ENCODE measurements at places on chromosomes 12 and 14. TPM values are rescaled to one million over a fixed set of nuclear protein-coding genes. Genes with fewer than 3 reads are reported as not detected.

The ARPC3 gene
- 348 TPM for total RNA-seq

GRCh38 chr14:52313903-52314594 lies at the start of gene PTGER2:
PTGER2 (plus strand) TSS chr14:52314312; CDS start chr14:52314549, 237 bp downstream.
- peak; percentile 94 for DNase-seq

DNA sequence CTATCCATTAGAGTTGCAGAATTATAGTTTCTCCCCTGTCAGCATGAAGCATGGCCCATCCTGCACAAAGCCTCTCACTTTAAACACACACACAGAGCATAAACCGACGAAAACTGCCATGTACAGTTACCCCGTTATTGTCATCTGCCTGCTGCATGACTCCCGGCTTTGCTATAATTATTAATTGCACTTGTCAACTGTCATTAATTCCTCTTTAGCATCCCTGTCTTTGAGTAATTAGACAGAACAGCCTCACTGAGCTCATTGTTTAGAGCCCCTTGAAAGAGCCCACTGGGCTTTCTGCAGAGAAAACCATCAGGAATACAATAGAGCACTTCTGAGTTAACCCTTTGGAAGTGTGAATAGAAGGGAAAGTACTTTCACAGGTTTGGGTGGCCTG lies 307.2 kb upstream of the SOX5 start:
- no peak for DNase-seq

GRCh38 chr14:100472094-100472455 lies 115.1 kb downstream of the BEGAIN start:
- no peak for DNase-seq

DNA sequence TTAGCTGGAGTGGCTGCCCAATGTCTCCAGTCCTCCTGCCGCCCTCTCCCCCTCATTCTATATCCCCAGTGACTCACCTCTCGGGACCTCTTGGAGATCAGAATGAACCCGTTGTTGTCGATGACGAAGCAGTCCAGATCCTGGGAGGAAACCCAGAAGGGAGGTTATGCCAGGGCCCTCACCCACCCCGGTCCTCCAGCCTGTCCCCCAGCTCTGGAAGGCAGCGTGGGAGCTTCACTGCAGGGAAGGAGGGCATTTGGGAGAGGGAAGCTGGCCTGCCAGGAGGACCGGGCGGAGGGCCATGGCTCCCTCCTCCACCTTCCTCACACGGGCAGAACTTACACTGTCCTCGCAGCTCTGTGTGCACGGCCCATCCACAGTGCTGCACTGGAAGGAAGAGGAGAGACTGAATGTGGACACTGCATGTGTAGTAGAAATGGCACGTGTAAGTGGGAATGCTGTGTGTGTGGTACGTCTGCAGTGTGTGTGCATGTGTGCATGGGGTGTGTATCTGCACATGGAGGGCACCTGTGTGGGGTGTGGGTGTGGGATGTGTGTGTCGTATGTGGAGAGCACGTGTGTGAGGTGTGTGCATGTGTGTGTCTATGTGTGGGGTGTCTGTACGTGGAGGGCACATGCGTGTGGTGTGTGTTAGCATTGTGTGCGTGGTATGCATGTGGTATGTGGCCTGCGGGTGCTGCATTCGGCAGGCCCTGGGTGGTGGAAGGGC lies 10.0 kb upstream of the LRTM2 start:
- DNase-seq, result no peak

GRCh38 chr14:78848234-78848820 lies 678.2 kb downstream of the NRXN3 start:
- peak; percentile 17 for DNase-seq
